NCI-H187 (cell line): ENCODE measurements at places on chromosomes 5 and 9.

- no peak for DNase-seq
These were observed 200.4 kb upstream of the SLC24A2 start for GRCh38 chr9:19989213-19989612.

DNA sequence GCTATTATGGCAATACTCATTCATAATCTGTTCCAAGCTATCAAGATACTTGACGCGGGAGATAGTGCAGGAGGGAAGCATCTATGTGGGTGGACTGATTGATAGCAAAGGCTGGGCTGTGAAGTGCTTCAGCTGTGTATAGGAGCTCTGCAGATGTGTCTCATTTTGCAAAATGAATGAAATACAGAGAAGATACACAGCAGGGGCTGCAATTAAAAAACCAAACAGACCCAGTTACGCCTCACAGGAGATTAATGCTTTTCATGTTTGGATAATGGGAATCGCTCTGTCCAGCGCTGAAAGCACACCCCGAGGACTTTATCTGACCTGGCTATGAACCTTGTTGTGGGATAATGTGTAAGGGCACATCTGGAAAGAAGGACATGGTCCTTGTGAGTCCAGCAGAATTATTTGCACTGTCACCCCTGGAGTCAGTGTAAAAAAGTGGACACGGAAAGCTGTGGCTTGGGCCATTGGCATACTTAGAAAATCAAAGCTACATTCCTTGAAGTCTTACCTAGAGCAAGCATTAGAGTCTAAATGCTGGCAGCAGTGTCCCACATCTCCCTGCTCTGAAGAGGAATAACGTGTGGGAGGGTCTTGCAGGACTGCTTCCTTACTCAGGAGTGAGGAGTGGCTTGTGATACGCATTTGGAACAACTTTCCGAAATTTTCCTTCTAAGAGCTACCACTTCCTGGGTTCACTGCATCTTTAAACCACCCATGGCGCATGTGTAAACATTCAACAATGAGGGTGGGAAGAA lies 2.6 kb downstream of the SH3RF2 start:
- DNase-seq = no peak

GRCh38 chr5:160327818-160328217 lies 15.5 kb upstream of the CCNJL start:
- no peak for DNase-seq

GRCh38 chr5:180391276-180391675 lies 38.1 kb upstream of the GFPT2 start:
- no peak for DNase-seq

GRCh38 chr5:95591490-95591901 lies 28.4 kb upstream of the GPR150 start:
- no peak for DNase-seq

- DNase-seq = no peak
These were observed 363.3 kb upstream of the MEF2C start for GRCh38 chr5:89246252-89246651.

DNA sequence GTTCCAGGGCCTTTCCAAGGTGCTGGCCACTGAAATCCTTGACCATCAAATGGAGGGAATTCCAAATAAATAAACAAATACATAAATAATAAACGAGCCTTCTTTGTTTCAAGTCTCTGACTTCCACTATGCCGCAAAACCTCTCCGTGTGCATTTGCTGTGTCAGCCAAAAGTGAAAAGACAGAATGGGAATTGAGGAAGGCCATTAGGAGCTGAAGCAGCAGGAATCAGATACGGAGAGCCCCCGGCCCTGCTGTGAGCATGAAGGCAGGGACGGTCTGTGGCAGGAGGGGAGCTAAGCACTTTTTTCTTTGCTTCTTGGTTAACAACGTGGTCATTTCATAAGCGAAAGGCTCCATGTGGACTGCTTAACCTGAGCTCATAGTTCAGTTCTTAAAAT lies 26.1 kb downstream of the PLPPR1 start:
- no peak for DNase-seq

GRCh38 chr5:110008131-110008530 lies 318.4 kb downstream of the MAN2A1 start:
- no peak for DNase-seq

- no peak for DNase-seq
These were observed 37.3 kb upstream of the ALDOB start for GRCh38 chr9:101472891-101473290.

DNA sequence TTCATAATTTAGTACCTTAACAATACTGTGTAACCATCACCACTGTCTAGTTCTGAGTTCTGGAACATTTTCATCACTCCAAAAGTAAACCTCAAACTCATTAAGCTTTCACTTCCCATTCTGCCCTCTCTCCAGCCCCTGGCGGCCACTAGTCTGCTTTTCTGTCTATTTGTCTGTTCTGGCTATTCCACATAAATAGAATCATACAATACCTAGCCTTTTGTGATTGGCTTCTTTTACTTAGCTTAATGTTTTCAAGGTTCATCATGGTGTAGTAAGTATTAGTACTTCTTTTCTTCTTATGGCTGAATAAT lies 138.7 kb downstream of the RAPGEF6 start:
- no peak for DNase-seq

- DNase-seq = no peak
These were observed 28.2 kb downstream of the YIPF5 start for GRCh38 chr5:144142139-144142823.

GRCh38 chr5:143733665-143734455 lies 78.1 kb upstream of the HMHB1 start:
- DNase-seq = no peak

GRCh38 chr9:133553973-133554713 lies 19.6 kb downstream of the ADAMTSL2 start:
- DNase-seq = no peak

GRCh38 chr5:173741729-173742431 lies 125.4 kb upstream of the BOD1 start:
- DNase-seq = no peak

DNA sequence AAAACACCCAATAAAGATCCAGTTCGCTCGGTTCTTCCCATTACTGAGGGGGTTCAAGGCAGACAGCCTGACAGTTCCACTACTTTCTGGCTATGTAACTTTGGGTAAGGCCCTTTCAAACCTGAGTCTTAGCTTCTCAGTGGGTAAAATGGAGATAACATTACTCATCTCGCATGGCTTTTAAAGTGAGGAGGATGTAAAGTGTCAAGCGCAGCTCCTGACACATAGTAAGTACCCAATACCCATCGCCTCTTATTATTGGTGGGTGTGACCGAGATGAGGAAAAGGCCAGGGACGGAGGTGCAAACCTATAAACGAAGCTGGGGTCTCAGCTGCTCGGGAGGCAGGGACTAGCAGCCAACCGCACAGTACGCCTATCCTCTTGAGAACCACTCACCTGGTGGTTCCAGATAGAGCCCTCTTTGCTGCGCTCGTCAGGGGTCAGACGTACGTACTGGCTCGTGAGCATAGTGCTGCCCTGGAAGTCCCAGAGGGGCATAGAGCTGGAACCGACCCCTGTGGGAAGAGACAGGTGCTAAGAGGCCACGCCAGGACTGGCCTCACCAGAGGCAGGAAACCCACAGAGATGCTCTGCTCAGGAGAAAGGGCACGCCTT lies 584 bp downstream of the LMAN2 start:
- DNase-seq = no peak

DNA sequence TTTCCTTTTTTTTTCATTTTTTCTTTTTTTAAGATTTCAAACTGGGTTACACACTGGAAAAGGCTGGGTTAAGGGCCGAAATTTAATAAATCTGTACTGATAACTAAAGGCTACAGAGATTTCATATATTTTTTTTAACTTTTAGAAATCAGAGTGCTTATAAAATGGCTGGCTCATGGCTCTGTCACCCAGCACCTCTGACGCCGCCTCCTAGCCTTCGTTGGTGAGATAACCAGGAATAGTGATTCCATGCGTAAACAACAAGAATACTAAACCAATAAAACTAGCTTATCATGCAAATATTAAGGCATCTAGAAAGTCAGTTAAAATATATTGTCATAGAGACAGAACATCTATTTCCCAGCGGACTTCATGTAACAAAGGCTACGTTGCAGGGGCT lies 226.4 kb downstream of the NFIB start:
- no peak for DNase-seq

DNA sequence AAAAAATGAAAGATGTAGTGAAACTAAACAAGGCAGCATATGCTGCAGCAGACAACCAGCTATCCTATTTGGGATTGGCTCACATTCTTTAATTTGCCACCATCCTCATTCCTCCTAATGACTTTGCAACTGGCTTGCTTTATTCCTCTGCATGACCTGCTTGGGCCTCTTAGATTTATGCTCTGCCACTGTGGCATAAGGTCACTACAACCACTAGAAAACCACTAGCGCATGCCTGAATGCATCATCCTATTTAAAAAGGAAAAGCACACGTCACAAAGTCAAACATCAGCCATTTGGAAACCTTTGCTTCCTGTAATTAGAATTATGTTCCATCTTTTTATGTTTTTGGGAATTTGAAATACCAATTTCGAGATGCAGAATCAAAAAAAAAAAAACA lies 40.8 kb upstream of the CCDC152 start:
- no peak for DNase-seq

DNA sequence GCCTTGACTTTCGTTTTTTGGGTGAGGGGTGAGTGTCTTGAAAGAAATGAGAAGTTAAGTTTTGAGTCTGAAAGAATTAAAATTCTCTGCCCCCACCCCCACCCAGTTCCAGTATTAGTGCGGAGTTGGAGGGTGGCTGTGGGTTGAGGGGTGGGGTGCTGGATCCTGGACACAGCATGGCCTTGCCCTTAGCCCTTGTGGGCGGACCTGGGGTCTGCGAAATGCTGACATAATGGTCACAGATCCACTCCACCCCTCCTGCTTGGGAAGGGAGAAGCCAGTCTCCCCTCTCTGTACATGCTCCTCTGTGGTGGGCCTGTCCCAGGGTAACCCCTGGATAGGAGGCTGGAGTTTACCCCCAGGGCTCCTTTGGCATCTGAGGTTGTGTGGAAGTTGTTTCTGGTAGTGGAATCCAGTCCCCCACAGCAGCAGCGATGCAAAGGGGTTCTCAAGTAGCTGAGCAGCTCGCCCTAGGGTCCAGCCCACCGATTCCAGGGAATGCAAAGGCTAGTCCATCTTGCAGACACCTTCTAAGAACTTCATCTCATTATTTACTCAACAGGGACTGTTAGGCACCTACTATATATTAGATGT lies 42.8 kb upstream of the TCF7 start:
- no peak for DNase-seq

GRCh38 chr9:107447834-107448233 lies 41.7 kb downstream of the KLF4 start:
- no peak for DNase-seq

DNA sequence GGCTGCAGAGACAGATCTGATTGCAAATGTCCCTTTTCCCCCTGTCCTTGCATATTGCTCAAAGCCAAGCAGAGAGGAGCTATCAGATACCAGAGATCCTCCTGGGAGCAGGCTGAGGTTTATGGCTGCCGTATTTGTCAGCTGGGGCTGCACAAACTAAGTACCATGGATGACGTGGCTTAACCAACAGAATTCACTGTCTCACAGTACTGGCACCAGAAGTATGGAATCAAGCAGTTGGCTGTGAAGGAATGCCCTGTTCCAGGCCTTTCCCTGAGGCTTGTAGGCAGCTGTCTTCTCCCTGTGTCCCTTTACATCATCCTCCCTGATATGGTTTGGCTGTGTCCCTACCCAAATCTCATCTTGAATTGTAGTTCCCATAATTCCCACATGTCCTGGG lies 2.6 kb downstream of the CFAP90 start:
- no peak for DNase-seq

DNA sequence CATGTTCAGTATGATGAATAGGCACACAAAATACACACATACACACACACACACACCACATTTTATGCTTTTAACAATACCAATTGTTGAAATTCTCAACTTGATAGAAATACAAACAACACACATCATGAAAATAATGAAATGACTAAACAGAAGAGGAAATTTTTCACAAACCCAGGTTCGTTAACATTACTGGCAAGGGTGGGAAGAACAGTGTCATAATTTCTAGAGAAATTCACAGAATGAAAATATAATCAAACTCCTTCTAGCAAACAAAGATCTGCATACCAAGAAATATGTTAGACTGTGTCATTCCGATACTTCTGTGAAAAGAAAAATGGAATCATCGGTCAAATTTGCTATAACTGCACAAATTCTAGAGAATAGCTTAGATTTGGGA lies 41.9 kb downstream of the ST8SIA4 start:
- DNase-seq = no peak

GRCh38 chr5:78964889-78965288 lies 20.2 kb downstream of the ARSB start:
- no peak for DNase-seq

DNA sequence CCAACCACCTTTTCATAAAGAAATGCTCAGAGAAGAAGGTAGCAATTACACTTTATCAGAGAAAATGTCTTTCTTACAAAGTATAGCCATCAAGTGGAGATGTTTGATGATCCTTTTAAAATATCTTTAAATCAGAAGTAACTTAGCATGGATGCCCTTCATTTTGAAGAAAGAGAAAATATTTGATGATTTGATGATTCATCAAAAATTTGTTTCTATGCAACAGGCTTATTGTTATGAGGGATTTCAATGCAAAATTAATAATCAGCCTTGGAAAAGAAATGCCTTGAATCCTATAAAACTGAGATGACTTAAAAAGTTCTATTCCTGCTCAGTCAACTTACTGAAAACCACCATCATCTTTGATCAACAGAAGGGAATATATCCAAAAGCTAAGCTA lies 291.6 kb downstream of the MLLT3 start:
- no peak for DNase-seq

DNA sequence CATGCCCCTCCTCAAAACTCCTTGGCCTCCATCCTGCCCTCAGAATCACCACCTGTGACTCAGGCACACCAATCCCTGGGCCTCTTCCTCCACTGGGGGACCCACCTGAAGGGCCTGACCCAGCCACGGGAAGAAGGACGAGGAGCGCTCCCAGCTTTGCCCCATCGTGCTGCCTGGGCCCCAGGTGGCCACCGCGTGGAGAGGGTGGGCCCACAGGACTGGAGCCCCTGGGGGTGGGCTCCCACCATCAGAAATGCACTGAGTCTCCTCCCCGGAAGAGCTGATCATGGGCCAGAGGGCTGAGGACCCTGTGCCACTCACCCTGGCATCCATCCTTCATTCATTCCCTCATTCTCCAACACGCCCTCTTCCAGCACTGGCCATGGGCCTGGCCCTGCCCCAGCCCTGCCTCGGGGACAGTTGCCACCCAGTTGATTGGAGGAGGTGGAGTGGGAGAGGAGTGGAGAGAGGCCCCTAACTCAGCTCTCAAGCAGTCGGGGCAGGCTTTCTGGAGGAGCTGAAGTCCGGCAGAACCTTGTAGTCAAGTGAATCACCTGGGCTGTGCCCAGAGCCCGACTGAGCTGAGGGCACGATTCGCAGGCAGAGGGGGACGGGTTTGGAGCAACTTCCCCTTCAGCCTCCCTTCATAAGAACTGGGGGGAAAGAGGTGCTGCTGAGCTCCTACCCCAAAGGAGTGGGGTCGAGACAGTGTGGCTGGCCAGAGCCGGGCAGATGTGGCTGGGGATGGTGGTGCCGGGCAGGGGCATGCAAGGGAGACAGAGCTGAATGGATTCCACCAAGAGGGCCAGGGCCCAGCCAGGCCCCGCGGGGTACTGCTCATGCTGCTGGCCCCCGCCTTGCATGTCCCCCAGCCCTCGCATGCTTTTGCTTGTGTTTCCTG lies 29.6 kb downstream of the DNM1 start:
- no peak for DNase-seq

- no peak for DNase-seq
These were observed 92.6 kb downstream of the LIFR start for GRCh38 chr5:38463634-38464521.
